Stimulated activated CD4-positive, alpha-beta T cell treated with anti-CD3 and anti-CD28 coated beads, TNF-alpha, amount 100 ng/mL, for 24 hours (primary cell): ENCODE measurements at places on chromosomes 5 and 9.

- no peak for DNase-seq
Observed at GRCh38 chr5:65722575-65723403, 784 bp downstream of the NLN start.

DNA sequence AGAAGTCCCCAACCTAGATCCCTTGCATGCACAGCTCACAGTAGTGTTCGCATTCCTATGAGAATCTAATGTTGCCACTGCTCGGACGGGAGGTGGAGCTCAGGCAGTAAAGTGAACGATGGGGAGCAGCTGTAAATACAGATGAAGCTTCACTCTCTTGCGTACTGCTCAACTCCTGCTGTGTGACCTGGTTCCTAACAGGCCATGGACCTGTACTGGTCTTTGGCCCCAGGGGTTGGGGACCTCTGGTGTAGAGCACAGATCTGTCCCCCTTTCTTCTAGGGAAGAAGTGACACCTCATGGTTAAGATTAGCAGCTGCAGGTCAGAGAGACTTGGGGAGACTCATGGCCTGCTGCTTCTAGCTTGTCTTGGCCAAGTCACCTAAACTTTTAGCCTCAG lies 7.1 kb downstream of the ARHGEF28 start:
- no peak for DNase-seq

- DNase-seq: no peak
Observed at GRCh38 chr5:175385691-175386362, 58.2 kb downstream of the DRD1 start.

DNA sequence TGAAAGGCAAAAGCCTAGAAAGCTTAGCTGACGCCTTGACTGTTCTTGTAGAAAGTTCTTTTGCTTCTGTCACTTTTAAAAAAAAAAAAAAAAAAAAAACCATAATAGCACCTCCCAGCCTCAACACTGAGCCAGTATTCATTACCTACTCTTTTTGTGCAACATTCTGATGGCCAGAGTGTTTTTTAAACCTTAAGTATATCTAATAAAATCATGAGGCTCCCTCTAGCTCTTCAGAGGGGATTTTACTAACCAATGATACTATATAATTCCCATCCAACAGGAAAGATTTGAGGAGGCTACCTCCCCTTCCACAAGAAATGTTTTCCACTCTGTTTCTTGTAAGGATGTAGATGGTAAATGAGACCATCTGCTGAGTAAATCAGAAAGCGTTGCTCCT lies 3.9 kb downstream of the BNC2 start:
- DNase-seq: no peak

GRCh38 chr5:172632346-172633092 lies 8.5 kb upstream of the NEURL1B start:
- no peak for DNase-seq

- no peak for DNase-seq
Observed at GRCh38 chr5:126506079-126506478, 82.9 kb downstream of the GRAMD2B start.

DNA sequence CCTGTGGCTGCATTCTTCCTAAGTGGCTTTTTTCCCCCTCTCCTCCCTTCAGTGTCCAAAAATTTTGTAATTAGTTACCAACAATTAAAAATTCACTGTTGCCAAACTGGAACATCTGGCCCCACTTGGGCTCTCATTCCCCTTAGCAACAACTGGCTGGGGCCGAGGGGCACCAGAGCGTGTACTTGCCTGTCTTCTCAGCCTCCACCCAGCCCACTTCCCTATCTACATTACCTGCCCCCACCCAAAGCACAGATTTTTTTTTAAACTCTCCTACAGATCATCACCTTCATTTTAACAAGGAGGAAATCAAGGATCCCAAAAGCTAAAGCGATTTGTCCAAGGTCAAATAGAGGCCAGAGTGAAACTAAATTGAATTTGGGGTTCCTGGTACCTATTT lies 278.8 kb downstream of the EBF1 start:
- DNase-seq: no peak

DNA sequence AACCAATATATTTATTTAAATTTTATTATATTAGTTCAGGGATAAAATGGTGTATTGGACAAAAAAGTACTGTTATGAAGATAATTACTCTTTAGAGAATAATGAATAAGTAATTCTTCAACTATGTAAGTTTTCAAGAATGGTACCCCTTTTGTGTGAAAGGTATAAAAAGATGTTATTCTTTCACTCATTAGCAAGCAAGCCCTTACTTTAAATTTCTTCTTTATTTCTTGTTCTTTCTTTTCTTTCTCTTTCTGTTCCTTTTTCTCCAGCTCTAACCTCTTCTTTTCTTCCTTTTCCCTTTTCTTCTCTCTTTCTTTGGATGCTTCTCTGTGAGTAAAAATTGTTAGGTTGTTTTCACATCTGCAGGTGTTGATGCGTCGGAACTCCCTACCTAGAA lies 63.2 kb upstream of the RICTOR start:
- DNase-seq: no peak

DNA sequence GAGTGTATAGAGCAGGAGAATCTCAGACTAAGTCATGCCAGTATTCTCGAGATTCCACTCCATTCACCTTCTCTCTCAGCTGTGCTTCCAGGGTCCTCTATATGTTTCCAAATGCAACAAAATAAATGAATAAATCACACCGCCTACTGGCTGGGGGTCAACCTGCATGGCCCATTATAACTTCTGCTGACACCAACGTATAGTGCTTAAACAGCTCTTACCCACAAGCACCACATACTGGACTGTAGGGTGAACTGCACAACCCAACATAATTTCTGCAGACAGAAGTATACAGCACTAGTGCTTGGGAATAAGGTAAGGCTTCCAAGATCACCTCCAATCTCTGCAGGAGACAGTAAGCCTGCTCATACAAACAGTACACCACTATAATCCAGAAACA lies 33.1 kb upstream of the HTR4 start:
- DNase-seq: no peak

DNA sequence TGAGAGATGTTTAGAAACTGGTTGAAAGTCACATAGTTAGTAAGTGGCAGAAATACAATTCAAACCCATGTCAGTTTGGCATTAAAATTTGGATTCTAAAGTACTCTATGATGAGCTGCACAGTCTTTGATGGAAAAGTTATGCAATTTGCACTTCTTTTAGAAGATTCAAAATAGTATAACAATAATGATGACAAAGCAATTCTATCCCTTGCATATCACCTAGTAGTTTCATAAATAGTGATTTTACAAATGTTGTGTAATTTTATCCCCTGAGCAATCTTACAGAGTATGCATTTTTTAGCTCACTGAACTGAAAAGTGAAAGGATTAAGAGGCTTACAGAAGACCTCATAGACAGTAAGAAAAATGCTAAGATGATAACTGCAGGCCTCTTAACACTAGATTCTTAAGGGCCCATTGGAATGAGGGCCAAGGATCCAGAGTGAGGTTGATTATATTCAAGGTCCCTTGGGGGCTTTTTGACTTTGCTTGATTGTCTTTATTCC lies 3.7 kb downstream of the C5orf46 start:
- DNase-seq: no peak

- DNase-seq: no peak
Observed at GRCh38 chr9:34452568-34452967, 5.8 kb downstream of the FAM219A start.

- no peak for DNase-seq
Observed at GRCh38 chr9:83384214-83384613, 154.0 kb downstream of the FRMD3 start.

DNA sequence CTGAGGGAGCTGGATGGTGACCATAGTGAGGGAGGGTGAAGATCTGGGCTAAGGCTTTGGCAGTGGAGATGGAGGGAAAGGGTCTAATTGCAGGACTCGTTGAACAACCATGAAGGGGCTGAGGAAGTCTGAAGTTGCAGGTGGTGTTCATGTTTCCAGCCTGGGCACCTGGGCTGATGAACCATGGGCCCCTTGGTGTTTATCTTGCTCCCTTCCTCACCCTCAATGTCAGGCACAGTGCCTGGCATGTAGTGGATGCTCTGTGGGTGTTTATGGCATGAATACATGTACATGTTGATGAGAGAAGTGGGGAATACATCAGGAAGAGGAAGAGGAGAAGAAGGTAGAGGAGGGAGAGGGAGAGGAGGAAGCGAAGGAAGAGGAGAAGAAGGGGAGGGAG lies 31.3 kb upstream of the COL15A1 start:
- DNase-seq: no peak

DNA sequence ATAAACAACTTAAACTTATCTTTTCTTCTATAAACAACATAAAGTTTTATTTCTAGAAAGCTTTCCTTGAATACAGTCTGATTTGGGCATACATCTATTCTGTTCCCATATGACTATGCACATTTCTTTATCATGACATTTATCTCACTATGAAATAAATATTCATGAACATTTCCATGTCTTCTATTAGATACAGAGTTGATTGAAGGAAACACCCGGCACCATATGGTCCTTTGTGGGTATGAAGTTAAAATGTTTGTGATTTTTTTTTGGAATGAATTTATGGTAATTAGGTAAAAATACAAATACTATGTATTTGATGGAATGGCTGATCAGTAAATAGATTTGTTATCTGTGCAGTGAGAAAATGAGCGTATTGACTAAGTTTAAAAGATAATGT lies 1209.8 kb upstream of the ACO1 start:
- no peak for DNase-seq

DNA sequence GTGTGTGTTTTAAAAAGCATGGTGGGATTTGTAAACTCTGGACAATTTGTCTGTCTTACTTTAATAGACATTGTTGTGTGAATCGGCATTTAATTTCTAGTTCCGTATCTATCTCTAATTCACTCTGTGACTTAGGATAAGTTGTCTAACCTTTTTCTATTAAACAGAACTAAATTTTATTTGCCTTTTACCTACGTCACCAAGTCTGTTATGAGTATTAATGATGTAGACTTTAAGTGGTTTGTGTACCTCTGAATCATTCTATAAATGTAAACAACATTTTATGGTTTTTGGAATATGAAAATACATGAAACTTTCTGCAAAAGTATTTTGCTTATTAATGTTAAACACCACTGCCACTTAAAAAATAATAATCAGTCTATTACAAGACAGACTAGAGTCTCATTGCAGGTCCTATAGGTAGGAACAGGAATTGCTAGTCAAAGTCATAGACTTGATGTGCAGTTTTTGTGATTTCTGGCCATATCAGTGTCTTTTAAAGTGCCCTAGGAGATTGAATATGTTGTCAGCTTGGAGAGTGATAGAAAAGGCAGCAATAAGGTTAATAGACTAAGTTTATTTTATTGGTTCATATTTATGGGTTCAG lies 5.6 kb downstream of the RBM27 start:
- DNase-seq: no peak

DNA sequence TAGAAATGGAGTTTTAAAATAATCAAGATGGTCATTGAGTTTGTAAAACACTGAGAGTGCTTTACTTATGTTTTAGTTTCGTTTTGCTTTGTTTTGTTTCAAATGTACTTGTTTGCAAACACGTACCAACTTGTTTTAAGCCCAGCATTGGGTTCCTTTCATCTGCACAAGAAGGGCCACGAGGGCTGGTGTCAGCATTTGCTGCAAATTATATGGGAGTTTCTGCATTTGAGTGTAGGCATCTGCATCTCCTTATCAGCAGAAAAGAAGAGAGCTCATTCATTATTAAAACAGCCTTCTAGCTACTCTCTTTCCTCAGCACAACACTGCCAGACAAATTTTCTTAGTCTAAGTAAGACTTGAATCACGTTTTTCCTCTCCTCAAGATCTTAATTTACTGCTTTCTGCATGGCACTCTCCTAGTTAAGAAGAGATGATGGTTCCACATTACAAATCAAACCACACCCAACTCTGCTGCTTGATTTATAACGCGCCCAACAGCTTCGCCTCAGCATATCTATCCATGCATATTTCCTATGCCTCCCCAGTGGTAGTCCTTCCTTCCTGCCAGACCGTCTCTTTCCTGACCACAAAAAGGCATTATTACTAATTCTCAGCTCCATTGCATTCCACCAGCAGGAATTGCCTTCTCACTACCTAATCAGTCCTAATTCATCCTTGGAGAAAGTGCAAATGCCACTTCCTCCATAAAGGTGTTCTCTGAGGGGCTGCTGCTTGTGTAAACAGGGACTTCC lies 95.2 kb upstream of the CAST start:
- no peak for DNase-seq

DNA sequence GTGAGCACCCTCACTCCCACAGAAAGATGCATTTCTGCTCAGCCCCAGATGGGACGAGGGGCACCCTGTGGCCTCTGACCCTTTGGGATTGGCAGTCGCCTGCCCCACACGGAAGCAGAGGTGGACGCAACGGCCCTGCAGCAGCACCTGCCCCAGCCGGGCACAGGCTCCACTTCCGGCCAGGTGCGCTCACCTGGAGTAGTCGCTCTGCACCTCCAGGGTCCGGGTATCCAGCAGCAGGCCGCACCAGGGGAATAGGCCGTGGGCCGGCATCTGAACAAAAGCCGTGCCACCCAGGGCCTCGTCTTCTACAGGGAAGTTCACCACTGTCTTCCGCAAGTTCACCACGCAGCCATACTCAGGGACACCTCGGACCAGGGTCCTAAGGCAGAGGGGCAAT lies 30.7 kb downstream of the TERT start:
- no peak for DNase-seq

DNA sequence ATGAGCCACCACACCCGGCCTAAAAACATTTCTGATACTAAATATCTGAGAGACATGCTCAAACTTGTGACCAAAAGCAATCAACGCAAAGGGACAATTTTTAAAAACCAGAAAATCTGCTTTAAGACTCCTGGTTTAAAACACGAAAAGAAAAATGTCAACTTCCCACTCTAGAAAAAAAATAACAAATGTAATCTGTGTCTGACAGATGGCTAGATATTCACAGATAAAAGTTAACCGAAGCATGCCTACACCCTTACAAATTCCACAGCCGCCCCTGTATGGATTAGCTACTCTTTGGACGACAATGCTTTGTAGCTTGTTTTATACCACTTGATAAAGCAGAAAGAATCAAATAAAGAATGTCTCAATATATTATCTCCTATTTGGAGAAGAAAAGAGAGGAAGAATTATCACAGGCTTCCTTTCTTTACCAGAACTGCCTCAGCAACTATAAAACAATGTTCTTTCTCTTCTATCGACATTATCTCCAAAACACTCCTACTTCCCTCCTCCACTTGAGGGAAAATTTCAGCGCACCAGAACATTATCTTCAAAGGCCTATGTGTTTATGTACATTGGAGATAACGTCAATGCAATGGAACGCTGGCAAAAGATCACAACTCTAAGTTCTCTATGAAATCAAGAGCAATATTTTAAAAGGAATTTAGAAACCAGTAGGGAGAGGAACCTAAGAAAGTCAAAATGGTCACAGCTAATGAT lies 26.2 kb downstream of the CEMIP2 start:
- no peak for DNase-seq

GRCh38 chr5:179311091-179311470 lies 34.2 kb downstream of the ADAMTS2 start:
- no peak for DNase-seq
